ENCODE measurements at places on chromosomes 7 and 10. TPM values are rescaled to one million over a fixed set of nuclear protein-coding genes. Genes with fewer than 3 reads are reported as not detected.

The GGCT gene
- total RNA-seq = 106 TPM

The GJD4 gene
- not detected for total RNA-seq

The HOXA6 gene
- not detected for total RNA-seq

The AASS gene
- total RNA-seq = 349 TPM

The FGFR2 gene
- 95.0 TPM for total RNA-seq

The MCU gene
- 41.4 TPM for total RNA-seq

The AEBP1 gene
- total RNA-seq = 55.5 TPM

DNA sequence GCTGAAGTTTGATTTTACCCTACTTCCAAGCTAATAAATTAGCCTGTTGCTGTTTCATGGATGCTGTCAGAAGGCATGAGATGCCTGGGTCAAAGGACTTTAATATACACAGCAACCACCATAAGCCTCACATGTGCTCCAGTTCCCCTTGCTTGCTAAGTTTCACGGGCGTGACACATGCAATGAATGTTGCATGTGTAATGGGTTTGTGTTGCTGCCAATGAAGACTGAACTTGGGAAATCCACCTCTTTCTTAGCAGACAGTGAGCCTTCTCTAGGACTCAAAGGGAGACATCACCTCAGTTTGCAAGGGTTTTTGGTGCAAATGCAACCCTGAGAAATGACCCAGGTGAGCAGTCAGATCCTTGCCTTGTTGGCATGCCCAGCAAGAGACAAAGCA, 505.5 kb upstream of the PODXL start:
- H3K4me1 ChIP-seq = peaks cover 11% of the 10 kb centered on the region
- H3K4me3 ChIP-seq = no peak overlapping the region
- H3K27ac ChIP-seq = no peak overlapping the region
- DNase-seq = no peak
- no peaks in the 10 kb centered on the region for H3K27me3 ChIP-seq

DNA sequence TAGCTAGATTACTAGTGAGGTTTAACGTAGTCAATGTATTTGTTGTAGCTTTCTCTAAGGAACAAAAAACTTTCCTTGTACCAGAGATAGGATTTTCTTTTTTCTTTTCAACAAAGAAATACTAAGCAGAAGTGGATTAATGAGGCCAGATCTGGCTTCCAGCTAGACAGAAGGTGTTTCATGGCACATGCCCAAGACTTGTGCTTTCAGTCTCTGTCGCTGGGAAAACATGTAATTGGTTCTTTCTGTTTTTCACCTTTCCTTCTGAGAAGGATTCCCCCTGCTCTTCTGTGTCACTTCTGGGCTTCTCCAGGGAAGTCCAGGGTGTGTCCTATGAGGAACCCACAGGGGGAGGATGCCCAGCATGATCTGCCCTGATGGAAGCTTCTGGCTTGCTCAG, 492.2 kb downstream of the CCSER2 start:
- no peak overlapping the region for H3K27ac ChIP-seq
- H3K4me3 ChIP-seq = no peak overlapping the region
- DNase-seq = no peak
- H3K4me1 ChIP-seq = no peaks in the 10 kb centered on the region

DNA sequence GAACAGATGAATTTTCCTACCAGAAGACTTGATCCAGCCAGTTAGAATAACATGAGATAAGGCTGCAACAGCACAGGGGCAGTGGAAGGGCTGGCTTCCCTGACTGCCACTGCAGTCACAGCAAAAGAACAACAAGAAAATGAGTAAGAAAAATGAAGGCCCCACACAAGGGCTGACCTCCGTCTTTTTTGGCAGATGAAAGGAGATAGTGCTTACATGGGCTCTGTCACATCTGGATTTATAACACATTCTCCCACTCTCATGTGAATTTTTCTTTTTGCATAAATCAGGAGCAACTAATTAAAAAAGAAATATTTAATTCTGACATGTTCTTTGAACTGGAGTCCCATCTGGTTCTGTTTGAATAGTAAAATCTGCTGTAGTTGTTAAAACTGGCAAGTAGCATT, 99.6 kb downstream of the NRP1 start:
- H3K27me3 ChIP-seq = no peaks in the 10 kb centered on the region
- H3K4me1 ChIP-seq = peaks cover 14% of the 10 kb centered on the region
- H3K27ac ChIP-seq = peak overlapping the region; percentile 10
- no peak overlapping the region for H3K4me3 ChIP-seq
- no peaks in the 10 kb centered on the region for H3K36me3 ChIP-seq

GRCh38 chr7:134710511-134710853, 63.8 kb downstream of the BPGM start:
- no peak overlapping the region for H3K4me3 ChIP-seq
- H3K27ac ChIP-seq = no peak overlapping the region
- peaks cover 10% of the 10 kb centered on the region for H3K4me1 ChIP-seq
- no peaks in the 10 kb centered on the region for H3K36me3 ChIP-seq
- DNase-seq = no peak
- no peaks in the 10 kb centered on the region for H3K27me3 ChIP-seq

- no peaks in the 10 kb centered on the region for H3K27me3 ChIP-seq
- no peak overlapping the region for H3K27ac ChIP-seq
- H3K36me3 ChIP-seq = peaks cover 17% of the 10 kb centered on the region
- no peak overlapping the region for H3K4me3 ChIP-seq
- H3K4me1 ChIP-seq = peaks cover 49% of the 10 kb centered on the region
- DNase-seq = no peak
Measured at GRCh38 chr10:53601260-53601875, 828.8 kb upstream of the MBL2 start.

DNA sequence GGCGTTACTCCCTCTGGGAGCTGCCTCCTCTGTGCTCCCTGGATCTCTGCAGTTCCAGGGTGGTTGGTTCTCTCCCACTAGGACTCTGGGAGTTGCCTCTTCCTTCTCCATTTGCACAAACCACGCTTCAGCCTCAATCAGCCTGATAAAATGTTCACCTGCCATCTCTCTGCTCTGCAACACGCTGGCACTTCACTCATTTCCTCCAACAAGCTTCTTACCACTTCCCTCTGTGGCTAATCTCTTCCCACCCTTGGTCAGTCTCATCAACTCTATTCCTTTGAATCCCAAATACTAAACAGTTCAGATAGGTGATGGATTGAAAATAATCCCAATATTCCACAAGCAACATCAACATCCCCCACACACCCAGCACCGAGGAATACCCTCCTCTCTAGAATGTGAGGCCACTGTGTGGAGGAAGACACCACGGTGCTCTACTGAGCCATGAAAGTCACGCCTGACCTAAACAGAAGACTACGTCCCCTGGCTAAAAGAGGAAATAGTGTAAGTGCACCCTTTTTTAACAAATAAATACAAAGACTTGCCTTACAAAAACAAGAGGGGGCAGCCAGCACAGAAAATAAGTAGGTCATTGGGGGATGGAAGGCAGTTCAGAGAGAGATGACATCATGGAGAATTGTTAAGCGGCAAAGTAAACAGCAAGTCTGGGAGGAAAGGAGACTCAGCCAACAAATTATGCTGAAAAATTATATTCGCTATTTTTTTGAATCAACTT, 1.9 kb upstream of the FAM170B start:
- H3K27ac ChIP-seq = no peak overlapping the region
- peaks cover 11% of the 10 kb centered on the region for H3K4me1 ChIP-seq
- H3K27me3 ChIP-seq = no peaks in the 10 kb centered on the region
- no peak overlapping the region for H3K4me3 ChIP-seq
- 0 out of 2 replicates have a peak, but pooled peaks cover 2% of the 10 kb centered on the region for H3K36me3 ChIP-seq
- DNase-seq = no peak

DNA sequence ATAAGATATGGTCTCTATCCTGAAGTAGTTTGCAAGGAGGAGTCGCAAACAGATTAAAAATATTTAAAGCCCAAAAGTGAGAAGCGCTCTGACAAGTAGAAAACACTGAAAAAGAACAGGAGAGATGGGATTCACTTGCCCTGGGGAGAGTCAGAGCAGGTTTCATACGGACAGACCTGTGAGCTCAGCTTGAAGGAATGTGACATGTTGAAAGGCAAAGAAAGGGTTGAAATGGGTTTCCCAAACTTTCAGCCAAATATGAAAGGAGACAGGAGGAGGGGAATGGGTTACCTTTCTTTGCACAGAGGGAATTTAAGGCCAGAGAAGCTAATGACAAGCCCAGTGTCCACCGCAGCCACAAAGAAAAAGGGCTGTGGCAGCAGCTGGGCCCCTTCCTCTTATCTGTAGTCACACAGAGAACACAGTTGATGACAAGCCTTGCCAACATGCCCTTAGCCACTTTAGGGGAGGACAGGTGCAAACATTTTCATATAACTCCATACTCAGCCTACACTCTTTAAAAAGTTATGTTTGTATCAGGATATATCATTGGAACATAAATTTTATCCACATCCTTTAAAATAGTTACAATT, 14.9 kb downstream of the HOXA1 start:
- no peak overlapping the region for H3K27ac ChIP-seq
- H3K4me1 ChIP-seq = peaks cover 3% of the 10 kb centered on the region
- H3K4me3 ChIP-seq = no peak overlapping the region
- no peaks in the 10 kb centered on the region for H3K36me3 ChIP-seq

DNA sequence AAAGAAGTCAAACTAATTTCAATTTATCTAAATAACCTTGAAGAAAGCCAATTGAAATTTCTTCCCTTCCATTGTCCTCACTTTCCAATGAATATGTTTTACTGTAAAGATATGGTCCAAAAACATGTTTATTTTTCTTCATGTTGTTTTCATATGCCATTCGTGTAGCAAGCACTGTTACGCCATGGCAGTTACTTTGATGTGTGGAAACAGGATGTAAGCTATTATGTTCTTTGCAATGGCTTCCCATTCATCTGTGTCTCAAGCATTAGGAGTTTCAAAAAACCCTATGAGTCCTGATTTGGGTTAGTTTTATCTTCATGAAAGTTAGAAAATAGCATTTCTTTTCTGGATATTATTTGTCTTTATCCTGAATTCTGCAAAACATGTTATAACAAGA, 31.0 kb downstream of the GPR141 start:
- no peaks in the 10 kb centered on the region for H3K27me3 ChIP-seq
- H3K27ac ChIP-seq = no peak overlapping the region
- DNase-seq = no peak
- peaks cover 11% of the 10 kb centered on the region for H3K4me1 ChIP-seq
- no peak overlapping the region for H3K4me3 ChIP-seq

DNA sequence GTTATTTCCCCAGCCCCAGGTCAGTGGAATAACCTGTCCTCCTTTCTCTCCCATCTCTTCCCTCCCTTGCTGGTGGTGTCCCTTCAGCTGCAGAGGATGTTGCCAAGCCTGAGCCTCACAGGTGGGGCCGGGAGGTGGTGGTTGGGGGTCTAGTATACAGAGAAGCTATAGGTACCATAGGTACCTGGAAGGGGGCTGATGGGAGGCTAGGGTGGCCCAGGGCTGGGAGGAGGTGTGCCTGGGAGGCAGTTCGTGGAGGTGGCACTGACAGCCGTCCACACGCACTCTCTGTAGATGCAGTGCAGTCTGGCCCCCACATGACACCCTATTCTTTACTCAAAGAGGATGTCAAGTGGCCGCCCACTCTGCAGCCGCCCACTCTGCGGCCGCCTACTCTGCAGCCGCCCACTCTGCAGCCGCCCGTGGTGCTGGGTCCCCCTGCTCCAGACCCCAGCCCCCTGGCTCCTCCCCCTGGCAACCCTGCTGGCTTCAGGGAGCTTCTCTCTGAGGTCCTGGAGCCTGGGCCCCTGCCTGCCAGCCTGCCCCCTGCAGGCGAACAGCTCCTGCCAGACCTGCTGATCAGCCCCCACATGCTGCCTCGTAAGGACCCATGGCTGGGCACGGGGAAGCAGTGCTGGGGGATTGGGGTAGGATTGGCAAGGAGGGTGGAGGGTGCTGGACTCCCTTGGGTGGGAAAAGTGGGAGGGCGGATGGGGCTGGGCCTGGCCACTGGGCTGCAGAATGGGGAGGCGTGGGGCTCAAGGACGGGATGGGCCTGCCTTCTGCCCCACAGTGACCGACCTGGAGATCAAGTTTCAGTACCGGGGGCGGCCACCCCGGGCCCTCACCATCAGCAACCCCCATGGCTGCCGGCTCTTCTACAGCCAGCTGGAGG, 9.5 kb downstream of the IRF5 start:
- no peaks in the 10 kb centered on the region for H3K36me3 ChIP-seq
- H3K27ac ChIP-seq = no peak overlapping the region
- no peaks in the 10 kb centered on the region for H3K27me3 ChIP-seq
- H3K4me1 ChIP-seq = no peaks in the 10 kb centered on the region
- DNase-seq = peak; percentile 65
- no peak overlapping the region for H3K4me3 ChIP-seq

DNA sequence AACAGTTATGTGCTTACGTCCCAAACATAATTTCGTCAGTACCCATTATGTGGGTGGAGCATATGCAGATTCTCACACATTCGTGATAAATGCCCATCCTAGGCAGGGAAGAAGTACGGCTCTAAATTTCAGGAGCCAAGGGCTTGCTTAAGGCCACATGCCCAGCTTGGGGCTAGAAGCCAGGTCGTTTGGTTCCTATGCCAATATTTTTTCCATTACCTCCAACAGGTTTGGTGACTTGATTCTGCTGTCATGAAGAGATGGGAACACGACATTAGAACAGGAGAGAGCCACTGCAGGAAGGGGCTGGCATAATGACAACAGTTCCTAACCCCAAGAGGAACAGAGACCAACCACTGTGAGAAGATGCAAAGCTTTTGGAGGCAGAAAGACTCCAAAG, 85.1 kb downstream of the HIPK2 start:
- no peaks in the 10 kb centered on the region for H3K36me3 ChIP-seq
- H3K27ac ChIP-seq = no peak overlapping the region

DNA sequence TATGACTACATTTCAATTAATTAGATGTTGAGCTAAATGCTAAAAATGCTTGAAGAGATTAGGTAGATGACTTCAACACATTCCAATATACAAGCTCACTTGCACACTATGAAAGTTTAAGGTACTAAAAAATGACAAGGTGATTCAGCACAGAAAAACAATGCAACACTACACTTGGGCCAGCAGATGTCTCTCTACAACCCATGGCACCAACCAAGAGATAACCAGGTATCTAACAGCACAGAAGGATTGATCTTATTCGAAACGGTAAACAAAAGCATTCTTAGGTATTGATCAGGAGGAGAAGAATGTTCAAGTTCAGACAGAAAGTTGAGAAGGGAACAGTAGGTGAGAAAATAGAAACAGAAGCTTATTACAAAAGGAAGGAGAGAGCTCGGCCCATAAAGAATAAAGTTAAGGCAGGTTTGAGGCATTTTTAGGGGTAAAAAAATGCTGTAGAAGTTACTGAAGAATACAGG, 248.2 kb upstream of the KLF14 start:
- H3K27me3 ChIP-seq = no peaks in the 10 kb centered on the region
- no peak for DNase-seq
- no peaks in the 10 kb centered on the region for H3K36me3 ChIP-seq
- H3K4me3 ChIP-seq = no peak overlapping the region

GRCh38 chr7:90167361-90167760, 13.1 kb downstream of the STEAP1 start:
- H3K4me3 ChIP-seq = no peak overlapping the region
- peaks cover 2% of the 10 kb centered on the region for H3K36me3 ChIP-seq
- no peaks in the 10 kb centered on the region for H3K4me1 ChIP-seq
- no peaks in the 10 kb centered on the region for H3K27me3 ChIP-seq
- no peak for DNase-seq

GRCh38 chr10:124536496-124537050, 75.0 kb downstream of the LHPP start:
- H3K27ac ChIP-seq = peak overlapping the region; percentile 63
- H3K4me3 ChIP-seq = no peak overlapping the region
- H3K36me3 ChIP-seq = no peaks in the 10 kb centered on the region
- H3K27me3 ChIP-seq = no peaks in the 10 kb centered on the region

- peak overlapping the region; percentile 83 for H3K4me3 ChIP-seq
- H3K36me3 ChIP-seq = no peaks in the 10 kb centered on the region
Measured at GRCh38 chr7:151060113-151060415, 675 bp downstream of the SLC4A2 start.

- no peak overlapping the region for H3K27ac ChIP-seq
- H3K4me1 ChIP-seq = peaks cover 37% of the 10 kb centered on the region
Measured at GRCh38 chr10:76197293-76197692, 765.9 kb downstream of the LRMDA start.

- peaks cover 42% of the 10 kb centered on the region for H3K27me3 ChIP-seq
- H3K4me3 ChIP-seq = peak overlapping the region; percentile 76
- no peak overlapping the region for H3K27ac ChIP-seq
- DNase-seq = peak; percentile 44
- peaks cover 14% of the 10 kb centered on the region for H3K4me1 ChIP-seq
Measured at GRCh38 chr7:157568770-157569584, 232.2 kb downstream of the DNAJB6 start.

Measured in WTC11 (cell line).